T47D (cell line): ENCODE measurements at places on chromosomes 12 and 14.

DNA sequence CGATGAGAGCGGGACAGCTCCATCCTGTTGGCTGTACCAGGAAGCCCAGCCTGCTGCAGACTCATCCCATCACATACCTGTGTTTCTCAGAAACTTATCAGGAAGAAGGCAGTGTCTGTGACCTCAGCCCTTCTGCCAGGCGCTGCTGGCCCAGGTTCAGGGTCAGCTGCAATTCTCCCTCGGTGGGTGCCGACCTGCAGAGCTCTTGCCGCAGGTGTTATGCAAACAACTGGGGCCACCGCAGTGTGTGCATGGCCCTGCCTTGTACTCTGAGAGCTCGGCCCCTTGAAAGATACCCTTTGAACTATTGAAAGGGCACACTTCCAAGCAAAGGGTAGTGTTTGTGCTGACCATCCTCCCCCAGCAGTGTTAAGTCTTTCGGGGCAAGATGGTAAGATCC is 322.2 kb upstream of the DIO3 start:
- DNase-seq: no peak

- no peak for DNase-seq
Measured at GRCh38 chr14:100341301-100342031, 18.3 kb downstream of the SLC25A47 start.

- DNase-seq: no peak
Measured at GRCh38 chr12:30582943-30583342, 112.7 kb downstream of the IPO8 start.

DNA sequence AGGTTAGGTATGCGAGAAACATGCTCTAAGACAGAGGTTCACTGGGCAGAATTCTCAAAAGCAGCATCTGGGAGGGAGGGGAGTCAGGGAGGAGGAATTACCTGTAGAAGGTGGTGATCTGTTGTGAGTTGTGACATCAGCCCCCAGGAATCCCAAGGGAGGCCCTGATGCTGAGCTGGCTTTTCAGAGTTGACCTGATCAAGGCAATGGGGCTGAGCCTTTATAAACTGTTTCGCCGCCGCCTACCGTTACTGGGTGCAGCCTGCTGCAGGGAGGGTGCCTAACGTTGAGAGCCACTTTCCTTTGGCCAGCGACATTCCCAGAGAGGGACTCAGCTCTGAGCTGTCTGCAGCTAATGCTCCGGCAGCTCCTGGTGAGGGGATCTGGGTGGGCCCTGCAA is 257.9 kb upstream of the TMEM132C start:
- DNase-seq: no peak

DNA sequence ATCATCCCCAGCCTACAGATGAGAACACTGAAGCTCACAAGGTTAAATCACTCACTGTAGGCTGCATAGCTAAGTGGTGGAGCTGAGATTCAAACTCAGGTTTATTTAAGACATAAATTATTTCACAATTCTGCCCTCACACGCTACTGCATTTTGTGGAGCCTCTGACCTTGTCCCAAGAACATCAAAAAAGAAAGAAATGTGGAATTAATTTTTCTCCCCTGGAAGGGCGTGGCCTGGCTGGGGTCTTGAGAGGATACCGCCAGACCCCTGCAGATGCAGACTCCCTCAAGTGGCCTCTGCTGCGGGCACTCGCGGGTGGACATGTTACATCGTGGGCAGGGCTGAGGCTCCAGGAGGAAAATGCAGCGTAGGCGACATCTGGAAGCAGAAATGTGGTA is 40.6 kb downstream of the LTBP2 start:
- no peak for DNase-seq

- DNase-seq: no peak
Measured at GRCh38 chr12:12779007-12779406, 6.5 kb upstream of the APOLD1 start.

- DNase-seq: no peak
Measured at GRCh38 chr14:61516118-61516743, 179.1 kb upstream of the HIF1A start.

DNA sequence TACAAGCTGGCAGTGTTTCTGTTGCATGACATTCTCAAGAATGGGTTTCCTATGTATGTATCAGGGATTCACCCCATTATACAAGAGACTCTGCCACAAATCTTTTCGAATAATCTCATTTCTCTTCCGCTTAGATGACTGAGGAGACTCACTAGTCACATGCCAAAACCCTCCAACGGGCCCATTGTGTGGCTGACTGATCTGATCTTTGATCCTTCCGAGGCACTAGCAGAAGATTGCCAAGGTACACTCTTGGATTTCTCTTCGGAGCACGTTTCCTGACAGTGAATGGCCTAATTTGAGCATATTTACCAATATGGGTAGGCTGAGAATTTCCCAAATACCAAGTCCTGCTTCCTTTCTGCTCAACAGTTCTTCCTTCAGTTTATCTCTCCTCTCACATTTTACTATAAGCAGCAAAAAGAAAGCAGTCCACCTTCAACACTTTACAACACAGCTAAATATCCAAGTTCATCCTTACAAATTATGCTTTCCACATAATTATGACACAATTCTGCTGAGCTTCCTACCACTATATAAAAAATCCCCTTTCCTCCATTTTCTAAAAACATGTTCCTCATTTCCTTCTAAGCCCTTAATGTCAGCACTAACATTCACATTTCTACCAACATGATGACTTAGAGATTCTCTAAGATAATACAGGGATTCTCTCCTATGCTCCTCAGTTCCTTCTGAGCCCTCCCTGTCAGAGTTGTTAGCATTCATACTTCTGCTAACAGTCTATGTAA is 11.0 kb downstream of the PRPH start:
- DNase-seq: no peak

DNA sequence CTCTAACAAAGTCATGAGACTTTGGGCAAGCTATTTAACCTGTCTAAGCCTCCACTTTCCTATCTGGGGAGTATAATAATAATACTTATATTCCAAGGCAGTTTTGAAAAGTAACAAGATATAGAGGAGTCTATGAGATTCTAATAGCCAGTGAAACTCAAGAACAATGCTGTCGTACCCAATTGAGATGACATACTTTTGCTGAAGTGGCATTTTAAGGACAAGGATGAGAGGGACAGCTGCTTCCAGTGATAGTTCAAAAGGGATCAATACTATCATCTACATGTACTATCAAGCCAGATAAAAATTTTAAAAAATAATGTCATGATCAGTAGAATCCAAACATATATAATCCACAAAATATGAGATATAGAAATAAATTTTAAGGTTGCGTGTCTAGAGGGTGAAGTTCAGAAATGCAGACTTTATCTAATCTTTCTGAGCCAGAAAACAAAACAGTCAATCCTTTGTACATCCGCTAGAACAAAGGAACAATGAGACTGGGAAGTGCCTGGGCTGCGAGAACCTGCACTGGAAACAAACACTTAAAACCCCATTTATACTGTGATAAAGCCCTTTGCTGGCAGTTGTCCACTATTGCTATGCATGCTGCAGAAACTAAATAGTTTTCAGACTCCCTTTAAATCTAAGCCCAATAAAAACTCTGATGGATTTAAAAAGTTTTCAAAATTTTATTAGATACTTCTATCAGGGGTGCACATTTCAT is 38.6 kb downstream of the PTPRB start:
- DNase-seq: no peak

- no peak for DNase-seq
Measured at GRCh38 chr12:31999692-32000091, 40.5 kb downstream of the RESF1 start.

- no peak for DNase-seq
Measured at GRCh38 chr12:84607170-84607819, 305.3 kb downstream of the SLC6A15 start.

- DNase-seq: no peak
Measured at GRCh38 chr14:105283028-105283427, 17.8 kb downstream of the BRF1 start.

DNA sequence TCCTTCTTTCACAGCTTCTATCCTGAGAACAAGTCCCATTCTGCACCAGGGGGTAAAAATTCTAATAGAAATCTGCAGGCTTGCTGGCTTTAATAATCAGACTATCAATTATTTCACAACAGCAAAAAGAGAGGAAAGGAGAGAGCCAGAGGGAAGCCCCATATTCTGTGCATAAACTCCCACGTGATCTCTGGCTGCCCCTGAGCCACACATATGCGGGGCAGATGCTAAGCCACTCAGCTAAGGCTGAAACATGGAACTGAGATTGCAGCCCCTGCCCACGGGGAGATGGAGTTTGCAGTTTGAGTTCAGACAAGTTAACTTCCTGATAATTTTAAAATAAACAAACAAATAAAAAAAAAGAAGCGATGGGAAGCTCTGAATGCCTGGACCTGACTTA is 254.4 kb upstream of the CCDC196 start:
- no peak for DNase-seq

- no peak for DNase-seq
Measured at GRCh38 chr14:99839696-99840095, 46.5 kb downstream of the EML1 start.

GRCh38 chr12:101794574-101794973 is 36.2 kb downstream of the GNPTAB start:
- DNase-seq: no peak

GRCh38 chr14:74593241-74593953 is 18.6 kb downstream of the LTBP2 start:
- no peak for DNase-seq

- no peak for DNase-seq
Measured at GRCh38 chr14:35297706-35298105, 5.5 kb downstream of the PSMA6 start.

GRCh38 chr12:4301932-4302501 is 19.0 kb upstream of the TIGAR start:
- DNase-seq: no peak

DNA sequence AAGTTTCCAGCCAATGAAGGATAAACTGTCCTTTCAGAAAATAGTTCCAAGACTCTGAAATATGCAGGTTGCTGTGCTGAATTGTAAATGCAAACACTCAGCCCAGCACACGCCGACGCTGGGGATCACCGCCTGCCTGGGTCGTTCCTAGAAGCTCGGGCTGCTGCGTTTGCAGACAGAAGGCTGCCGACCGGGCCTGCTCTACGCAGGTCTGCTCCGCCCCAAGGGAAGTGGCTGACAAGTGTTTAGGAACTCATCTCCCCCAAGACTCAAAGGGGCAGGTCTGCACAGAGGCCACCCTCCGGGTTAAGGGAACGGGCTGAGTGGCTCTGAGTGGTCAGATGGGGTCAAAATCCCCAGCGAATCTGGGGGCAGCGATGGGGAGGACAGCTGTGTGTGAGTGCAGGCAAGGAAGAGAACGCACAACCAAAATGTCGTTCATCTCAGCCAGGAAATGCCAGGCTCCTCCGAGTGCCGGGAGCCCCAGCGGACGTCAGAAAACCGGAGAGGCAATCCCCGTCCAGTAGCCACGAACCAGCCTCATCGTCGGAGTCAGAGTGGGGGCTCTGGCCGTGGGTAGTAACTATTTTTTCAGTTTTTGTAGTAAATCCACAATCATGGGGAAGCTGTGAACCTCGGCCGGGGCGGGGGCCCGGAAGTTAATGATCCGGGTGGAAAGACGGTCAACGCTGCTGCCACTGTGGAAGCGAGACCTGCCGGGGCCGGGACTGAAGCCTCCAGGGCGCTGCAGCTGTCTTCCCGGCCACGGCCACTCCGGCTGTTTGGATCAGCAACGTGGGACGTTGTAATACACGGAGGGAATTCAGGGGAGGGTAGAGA is 6.0 kb downstream of the GALNT9 start:
- DNase-seq: no peak

DNA sequence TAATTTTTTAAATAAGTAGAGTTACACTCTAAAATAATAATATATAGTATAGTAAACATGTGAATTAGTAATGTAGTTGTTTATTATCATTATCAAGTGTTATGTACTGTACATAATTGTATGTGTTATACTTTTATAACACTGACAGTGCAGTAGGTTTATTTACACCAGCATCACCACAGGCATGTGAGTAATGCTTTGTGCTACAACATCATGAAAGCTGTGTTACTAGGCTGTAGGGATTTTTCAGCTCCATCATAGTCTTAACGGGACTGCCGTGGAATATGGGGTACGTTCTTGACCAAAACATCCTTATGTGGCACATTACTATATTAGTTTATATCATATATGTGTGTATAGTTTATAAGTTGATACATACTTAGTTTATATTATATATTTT is 8.6 kb downstream of the FNTB start:
- no peak for DNase-seq

DNA sequence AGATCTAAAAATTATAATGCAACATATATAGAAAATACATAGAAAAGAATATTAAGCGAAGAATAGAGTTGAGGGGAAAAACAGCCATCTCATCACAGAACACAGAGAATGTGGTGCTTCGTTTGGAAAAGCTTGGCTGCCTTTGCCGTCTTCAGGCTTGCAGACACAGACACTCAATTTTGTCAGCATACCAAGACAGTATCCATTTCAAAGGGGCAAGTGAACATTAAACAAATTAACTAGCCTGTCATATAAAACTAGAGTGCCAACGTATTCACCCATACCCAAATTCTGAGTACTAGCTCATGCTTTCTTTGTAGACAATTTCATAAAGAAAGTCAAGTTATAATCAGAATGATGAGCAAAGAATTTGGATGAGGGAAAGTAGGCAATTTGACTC is 40.5 kb downstream of the DMAC2L start:
- DNase-seq: no peak

GRCh38 chr12:67647181-67647798 is 1.3 kb upstream of the DYRK2 start:
- DNase-seq: no peak

DNA sequence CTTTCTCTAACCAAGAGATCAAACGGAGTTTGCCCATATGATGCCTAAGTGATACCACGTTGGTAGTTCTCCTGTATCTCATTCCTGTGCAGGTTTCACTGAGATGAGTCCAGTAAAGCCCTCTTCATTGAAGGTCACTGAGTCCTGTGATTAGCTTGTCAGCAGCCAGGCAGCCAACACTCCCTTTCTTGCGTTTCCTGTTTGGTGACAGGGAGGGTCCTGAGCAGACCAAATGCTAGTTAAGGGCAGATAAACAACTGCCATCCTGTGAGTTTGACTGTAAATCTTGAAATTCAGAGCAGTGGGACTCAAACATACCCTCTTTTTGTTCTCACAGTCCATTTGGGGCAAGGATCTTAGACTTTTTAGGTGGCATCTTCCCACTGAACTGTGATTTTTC is 39.4 kb downstream of the ZNF641 start:
- no peak for DNase-seq

GRCh38 chr12:26428420-26428819 is 233.0 kb downstream of the SSPN start:
- no peak for DNase-seq

DNA sequence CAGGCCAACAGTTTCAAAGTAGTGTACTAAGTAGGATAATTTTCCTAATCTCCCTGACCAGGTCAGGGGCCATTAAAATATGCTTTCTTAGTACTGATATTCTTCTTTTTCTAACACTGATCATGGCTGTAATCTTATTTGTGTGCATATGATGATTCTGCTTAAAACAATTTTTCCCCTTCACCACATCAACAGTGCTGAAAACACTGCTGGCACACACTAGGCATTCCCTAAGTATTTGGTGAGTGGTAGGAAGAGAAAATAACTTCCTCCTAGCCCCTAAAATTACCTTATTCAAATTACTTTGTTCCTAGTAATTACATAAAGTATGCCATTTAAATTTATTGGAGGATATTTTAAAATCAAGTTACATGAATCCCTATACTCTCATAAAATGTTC is 49.9 kb upstream of the BBS10 start:
- no peak for DNase-seq
